ENCODE measurements at places on chromosomes 3 and 15.

GRCh38 chr15:39143479-39143878 lies 437.4 kb upstream of the THBS1 start:
- DNase-seq = no peak

GRCh38 chr3:41900265-41900664 lies 61.6 kb downstream of the ULK4 start:
- peak; percentile 43 for DNase-seq

- no peak for DNase-seq
These were observed 44.7 kb upstream of the NR2F2 start for GRCh38 chr15:96285729-96286254.

- DNase-seq = no peak
These were observed 273.9 kb downstream of the IGSF11 start for GRCh38 chr3:118760585-118761290.

GRCh38 chr15:61084944-61085367 lies 144.1 kb downstream of the RORA start:
- peak; percentile 24 for DNase-seq

DNA sequence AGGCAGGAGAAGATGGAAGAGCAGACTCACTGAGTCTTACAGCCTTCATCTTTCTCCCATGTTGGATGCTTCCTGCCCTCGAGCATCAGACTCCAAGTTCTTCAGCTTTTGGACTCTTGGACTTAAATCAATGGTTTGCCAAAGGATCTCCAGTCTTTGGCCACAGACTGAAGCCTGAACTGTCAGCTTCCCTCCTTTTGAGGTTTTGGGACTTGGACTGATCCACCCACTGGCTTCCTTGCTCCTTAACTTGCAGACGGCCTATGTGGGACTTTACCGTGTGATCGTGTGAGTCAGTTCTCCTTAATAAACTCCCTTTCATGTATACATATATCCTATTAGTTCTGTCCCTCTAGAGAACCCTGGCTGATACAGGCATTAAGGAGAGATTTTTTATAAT lies 62.4 kb upstream of the TNIK start:
- DNase-seq = no peak

DNA sequence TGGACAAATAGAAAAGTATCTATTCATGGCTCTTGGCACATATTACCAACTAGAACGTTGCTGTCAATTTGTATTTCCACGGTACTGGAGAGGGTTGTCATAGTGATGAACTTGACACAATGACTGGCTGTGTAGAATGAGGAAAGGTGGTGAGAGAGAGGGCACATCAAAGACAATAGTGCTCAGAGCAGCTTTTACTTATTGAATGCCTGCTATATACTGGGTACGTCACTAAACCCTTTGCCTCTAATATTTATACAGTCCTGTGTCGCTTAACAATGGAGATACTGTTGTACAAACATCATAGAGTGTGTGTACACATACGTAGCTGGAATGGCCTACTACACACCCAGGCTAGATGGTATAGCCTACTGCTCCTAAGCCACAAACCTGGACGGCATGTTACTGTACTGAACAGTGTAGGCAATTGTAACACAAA lies 8.3 kb downstream of the TMPRSS7 start:
- DNase-seq = no peak

GRCh38 chr3:181715571-181716340 lies 4.0 kb downstream of the SOX2 start:
- no peak for DNase-seq

DNA sequence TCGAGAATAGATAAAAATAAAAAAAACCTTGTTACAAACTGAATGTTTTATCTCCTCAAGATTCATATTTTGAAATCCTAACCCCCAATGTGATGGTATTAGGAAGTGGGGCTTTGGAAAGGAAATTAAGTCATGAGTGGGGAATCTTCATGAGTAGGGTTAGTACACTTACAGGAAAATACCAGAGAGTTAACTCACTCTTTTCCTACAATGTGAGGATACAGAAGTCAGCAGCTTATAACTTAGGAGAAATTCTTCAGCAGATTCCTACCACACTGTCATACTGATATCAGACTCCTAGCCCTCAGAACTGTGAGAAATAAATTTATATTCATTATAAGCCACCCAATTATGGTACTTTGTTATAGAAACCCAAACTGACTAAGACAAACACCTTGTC lies 453.1 kb downstream of the GBE1 start:
- DNase-seq = no peak

GRCh38 chr3:158847885-158848284 lies 46.0 kb downstream of the MFSD1 start:
- DNase-seq = no peak

DNA sequence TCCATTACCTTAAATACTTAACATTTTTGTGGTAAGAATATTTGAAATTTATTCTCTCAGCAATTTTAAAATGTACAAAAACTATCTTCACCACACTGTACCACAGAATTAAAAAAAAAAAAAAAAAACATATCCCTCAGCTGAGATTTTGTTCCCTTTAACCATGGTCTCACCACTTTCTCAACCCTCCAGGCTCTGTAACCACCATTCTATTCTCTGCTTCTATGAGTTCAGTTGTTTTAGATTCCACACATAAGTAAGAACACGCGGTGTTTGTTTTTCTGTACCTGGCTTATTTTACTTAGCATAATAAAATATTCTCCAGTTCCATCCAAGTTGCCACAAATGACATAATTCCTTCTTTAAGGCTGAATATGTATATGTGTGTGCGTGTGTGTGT lies 41.5 kb downstream of the CSNK1G1 start:
- no peak for DNase-seq

GRCh38 chr15:66698318-66698961 lies 3.6 kb upstream of the SMAD6 start:
- peak; percentile 54 for DNase-seq

GRCh38 chr3:193544289-193544688 lies 10.4 kb downstream of the ATP13A4 start:
- DNase-seq = no peak

- no peak for DNase-seq
These were observed 35.2 kb upstream of the PRICKLE2 start for GRCh38 chr3:64260431-64260830.

- no peak for DNase-seq
These were observed 108.1 kb upstream of the THBS1 start for GRCh38 chr15:39472621-39473297.

DNA sequence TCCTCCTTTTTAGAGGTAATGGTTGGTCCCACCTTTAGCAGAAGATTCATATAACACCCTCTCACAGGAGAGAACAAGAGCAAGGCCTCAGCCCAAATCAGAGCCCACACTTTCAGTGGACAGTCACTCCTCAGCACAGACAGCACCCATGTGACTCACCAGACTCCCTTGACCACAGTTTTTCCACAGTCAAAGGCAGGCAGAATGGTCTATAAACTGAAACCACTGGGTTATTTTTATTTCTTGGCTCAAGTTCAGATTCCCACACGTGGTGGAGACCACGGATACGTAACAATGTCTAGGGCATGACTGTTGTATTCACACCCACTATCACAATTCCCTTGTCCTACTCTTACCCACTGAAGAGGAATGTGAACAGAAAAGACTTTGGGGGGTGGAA lies 237.8 kb upstream of the UBE2E1 start:
- DNase-seq = no peak

GRCh38 chr3:104750581-104750980 lies 616.1 kb upstream of the ALCAM start:
- no peak for DNase-seq

DNA sequence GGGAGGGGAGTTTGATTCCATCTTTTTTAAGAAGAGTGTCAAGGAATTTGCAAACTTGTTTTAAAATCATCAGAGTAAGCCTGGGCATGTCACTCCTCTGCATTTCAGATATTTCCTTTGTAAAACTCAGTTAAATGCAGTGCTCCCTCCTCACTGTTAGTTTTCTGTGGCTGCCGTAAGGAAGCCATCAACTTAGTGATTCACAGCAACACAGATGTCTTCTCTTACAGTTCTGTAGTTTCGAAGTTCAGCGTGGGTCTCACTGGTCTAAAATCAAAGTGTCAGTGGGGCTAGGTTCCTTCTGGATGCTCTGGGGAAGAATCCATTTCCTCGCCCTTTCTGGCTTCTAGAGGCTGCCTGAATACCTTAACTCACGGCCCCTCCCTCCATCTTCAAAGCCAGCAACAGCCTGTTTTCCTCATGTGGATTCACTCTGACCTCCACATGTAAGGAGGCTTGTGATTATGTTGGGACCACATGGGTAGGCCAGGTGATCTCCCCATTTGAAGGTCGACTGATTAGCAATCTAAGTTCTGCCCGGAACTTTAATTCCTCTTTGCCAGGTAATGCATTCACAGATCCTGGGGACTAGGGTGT lies 12.4 kb downstream of the ISG20 start:
- DNase-seq = no peak

DNA sequence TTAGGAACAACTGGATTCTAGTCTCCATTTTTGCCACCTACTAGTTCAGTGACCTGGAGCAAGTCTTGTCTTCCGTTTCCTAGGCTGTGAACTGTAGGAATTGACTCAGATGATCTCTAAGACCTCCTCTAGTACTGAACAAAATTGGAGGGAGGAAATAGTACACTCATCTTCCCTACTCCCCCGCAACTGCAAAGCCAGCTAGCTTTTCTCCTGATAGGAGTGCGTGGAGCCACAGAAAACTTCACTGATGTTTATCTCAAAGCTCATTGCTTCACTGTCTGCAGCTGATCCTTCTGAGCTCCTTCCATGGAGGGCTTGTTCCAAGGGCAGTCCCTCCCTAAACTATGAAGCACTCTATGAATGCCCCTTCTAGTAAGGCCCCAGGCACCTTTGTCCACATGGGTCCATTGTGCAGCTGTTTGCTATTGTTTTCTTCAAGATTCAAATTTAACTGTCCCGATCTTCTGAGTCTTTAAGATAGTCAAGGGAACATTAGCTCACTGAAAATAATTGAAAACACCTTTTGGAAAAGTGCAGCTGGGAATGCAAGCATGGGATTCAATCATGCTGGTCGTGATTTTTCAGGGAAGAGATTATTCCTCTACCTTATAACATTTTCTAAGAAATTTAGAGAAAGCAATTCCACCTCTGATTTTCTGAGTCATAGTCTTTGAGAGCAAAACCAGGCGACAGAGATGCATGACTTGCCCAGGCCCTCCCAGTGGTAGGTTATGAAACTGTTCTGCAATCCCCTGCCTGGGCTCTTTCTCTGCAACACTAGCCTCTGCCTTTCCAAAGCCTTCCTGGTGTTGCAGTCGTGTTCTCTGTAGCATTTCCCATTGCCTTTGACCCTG lies 24.3 kb downstream of the FILIP1L start:
- no peak for DNase-seq

GRCh38 chr3:141051443-141052200 lies 475 bp downstream of the SPSB4 start:
- DNase-seq = peak; percentile 72

DNA sequence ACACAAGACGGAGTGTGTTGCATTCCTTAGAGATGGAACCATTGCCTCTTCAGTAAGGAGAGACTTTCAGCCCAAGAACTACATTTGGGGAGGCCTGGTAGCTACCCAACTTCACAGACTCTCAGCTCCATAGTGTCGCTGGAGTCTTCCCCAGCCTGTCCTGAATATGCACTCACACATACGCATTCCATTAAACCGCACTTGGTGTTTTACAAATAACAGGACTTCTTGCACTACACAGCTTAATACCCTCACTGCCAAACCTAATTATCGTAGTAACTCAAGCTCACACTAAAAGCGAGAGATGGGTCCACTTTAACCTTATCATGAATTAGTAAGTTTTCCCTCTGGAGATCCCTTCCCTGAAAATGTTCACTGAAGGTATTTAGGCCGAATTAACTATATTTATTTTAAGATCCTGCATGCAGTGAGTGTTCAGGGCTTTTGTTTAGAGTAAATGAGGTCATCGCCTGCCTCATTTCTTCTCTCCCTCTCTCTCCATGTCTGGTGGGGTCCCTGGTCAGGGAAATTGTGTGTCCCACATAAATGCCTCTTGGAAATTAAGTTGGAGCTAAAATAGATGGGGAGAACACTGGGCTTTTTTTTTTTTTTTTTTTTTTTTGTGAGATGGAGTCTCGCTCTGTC lies 171.9 kb downstream of the FAM43A start:
- DNase-seq = no peak

GRCh38 chr3:12413721-12414255 lies 70.5 kb upstream of the TSEN2 start:
- no peak for DNase-seq

DNA sequence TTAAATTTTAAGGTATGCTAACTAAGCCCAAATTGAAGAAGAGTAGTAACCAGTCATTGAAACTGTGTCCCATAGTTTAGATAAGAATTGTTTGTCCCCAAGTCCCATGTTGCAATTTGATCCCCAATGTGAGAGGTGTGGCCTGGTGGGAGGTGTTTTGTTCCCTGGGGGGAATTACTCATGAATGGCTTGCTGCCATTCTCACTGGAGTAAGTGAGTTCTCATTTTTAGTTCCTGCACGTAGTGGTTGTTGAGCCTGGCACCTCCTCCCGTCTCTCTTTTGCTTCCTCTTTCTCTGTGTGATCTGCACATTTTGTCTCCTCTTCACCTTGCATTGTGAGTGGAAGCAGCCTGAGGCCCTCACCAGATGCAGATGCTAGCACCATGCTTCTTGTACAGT lies 1271.0 kb downstream of the NSUN3 start:
- DNase-seq = no peak

GRCh38 chr3:139758654-139759291 lies 81.0 kb upstream of the NMNAT3 start:
- DNase-seq = peak; percentile 85

- DNase-seq = no peak
These were observed 40.7 kb downstream of the RAB27A start for GRCh38 chr15:55248895-55249294.

- DNase-seq = no peak
These were observed 186.3 kb downstream of the FEZF2 start for GRCh38 chr3:62187022-62187431.

GRCh38 chr3:8993331-8993730 lies 30.1 kb upstream of the RAD18 start:
- no peak for DNase-seq

- no peak for DNase-seq
These were observed 33.6 kb downstream of the PLA2G4D start for GRCh38 chr15:42060797-42061196.

- no peak for DNase-seq
These were observed 216.2 kb downstream of the ADAMTS17 start for GRCh38 chr15:100125401-100126191.

DNA sequence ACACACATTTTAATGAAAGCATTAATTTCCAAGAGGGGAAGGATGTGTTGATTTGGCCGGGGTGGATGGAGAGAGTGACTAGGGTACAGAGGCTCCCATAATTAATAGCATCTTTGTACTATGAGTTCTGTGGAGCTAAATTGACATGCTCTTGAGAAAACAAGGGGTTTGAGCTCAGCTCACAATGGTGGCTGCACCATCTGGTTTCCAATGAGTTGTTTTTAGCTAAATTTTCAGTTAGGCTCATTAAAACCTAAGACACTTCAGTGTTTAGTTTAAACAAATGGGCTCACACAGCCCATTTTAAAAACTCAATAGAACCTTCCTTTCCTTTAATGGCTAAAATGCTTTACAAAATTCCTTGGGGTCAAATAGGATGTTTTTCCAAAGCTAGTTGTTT lies 199.7 kb downstream of the TNIK start:
- DNase-seq = no peak

GRCh38 chr15:67240235-67241131 lies 14.0 kb downstream of the AAGAB start:
- no peak for DNase-seq

- DNase-seq = no peak
These were observed 116.7 kb downstream of the ADCY5 start for GRCh38 chr3:123332124-123332641.

GRCh38 chr3:48938156-48938555 lies 19.5 kb downstream of the ARIH2 start:
- no peak for DNase-seq

Measured in neuronal stem cell (in vitro differentiated cells).